ENCODE measurements at places on chromosomes 12 and 14. TPM values are rescaled to one million over a fixed set of nuclear protein-coding genes. Genes with fewer than 3 reads are reported as not detected.

SLC7A8 gene
- 1.4 TPM for polyA plus RNA-seq

CDKL1 gene
- 20.1 TPM for polyA plus RNA-seq

SMARCD1 gene
- 57.2 TPM for polyA plus RNA-seq

NPAS3 gene
- polyA plus RNA-seq = not detected

TIMM9 gene
- 26.8 TPM for polyA plus RNA-seq

PHC1 gene
- 38.3 TPM for polyA plus RNA-seq

OTX2 gene
- polyA plus RNA-seq = not detected

KLRB1 gene
- not detected for polyA plus RNA-seq

- DNase-seq = no peak
These were observed 38.2 kb upstream of the EML1 start for GRCh38 chr14:99755068-99755405.

GRCh38 chr12:28237423-28237822 is 47.2 kb downstream of the CCDC91 start:
- no peak for DNase-seq

GRCh38 chr14:67674480-67675218 is at the start of gene VTI1B:
Gene VTI1B (minus strand): TSS chr14:67674632. CDS start chr14:67674489, 143 bp downstream.
- no peak for DNase-seq

GRCh38 chr14:99715266-99716000 is 31.3 kb downstream of the CYP46A1 start:
- DNase-seq = no peak

- DNase-seq = no peak
These were observed 10.1 kb downstream of the ENTPD5 start for GRCh38 chr14:74008843-74009499.

GRCh38 chr12:110198386-110198785 is 74.2 kb downstream of the IFT81 start:
- DNase-seq = no peak

DNA sequence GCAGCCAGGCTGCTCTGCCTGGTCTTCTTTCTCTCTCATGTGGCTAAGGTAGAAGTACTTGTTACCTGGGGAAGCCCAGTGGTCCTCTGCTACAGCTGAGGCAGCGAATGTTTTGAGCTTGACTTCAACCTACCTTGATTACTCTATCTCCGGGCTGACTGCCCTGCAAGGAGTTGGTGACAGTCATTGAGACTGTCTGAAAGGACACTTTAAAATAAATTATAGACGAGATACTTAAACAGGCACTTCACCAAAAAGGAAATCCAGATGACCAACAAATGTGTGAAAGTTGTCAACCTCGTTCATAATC is 474 bp upstream of the CIT start:
- no peak for DNase-seq

DNA sequence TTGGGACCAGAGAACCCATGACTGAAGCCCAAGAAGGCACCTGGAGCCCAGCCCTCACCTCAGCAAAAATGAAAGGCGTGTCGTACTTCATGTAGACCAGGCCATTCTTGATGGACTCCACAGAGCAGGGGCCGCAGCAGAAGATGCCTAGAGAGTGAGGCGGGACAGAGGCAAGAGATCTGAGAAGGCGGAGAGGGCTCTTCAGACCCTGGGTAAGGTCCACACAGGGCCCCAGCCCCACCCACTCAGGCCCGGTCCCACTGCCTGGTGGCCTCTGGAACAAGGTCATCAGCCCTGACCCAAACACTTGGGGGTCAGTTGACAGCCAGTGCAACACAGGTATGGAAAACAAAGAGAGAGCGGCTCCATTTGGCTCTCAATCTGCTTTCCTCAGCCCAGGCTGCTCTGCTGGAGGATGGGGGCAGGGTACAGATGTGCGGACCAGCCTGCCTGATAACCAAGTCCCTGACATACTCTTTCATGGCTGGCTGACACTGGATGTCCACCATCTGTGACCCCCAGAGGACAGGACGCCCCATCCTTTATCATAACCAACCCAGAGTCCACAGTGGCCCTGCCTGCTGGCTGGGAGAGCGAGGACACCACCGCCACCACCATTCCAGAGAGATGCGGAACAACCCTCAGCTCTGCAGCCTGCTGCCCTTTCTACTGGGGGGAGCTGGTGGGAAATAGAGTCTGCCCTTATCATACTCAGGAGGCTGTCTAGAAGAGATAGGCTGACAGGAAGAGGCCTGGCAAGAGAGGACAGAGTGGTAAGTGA is 6.9 kb downstream of the TGM1 start:
- DNase-seq = no peak

- DNase-seq = peak; percentile 81
These were observed 171.9 kb downstream of the PRKCH start for GRCh38 chr14:61493239-61493638.

- DNase-seq = peak; percentile 1
These were observed 260.6 kb upstream of the GARIN6 start for GRCh38 chr12:99386907-99387306.

DNA sequence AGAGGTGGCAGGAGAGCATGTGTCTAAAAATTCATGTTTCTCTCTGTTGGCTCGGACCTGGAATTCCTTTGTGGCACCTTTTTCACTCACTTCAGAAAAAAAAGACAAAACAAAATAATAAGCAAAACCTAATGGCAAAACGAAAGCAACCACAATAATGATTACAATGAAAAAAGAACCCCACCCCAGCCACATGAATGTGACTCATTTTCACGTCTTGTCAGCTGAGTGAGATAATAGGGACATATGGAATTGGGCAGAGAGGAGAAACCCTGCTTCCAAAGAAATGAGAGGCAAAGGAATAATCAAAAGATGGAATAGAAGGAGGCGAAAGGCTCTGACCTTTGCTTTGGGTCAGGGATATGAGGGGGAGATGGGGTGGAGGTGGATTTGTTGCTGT is 143.4 kb downstream of the SLC8A3 start:
- DNase-seq = no peak

GRCh38 chr12:2858334-2858733 is 1.5 kb upstream of the TEX52 start:
- DNase-seq = no peak

DNA sequence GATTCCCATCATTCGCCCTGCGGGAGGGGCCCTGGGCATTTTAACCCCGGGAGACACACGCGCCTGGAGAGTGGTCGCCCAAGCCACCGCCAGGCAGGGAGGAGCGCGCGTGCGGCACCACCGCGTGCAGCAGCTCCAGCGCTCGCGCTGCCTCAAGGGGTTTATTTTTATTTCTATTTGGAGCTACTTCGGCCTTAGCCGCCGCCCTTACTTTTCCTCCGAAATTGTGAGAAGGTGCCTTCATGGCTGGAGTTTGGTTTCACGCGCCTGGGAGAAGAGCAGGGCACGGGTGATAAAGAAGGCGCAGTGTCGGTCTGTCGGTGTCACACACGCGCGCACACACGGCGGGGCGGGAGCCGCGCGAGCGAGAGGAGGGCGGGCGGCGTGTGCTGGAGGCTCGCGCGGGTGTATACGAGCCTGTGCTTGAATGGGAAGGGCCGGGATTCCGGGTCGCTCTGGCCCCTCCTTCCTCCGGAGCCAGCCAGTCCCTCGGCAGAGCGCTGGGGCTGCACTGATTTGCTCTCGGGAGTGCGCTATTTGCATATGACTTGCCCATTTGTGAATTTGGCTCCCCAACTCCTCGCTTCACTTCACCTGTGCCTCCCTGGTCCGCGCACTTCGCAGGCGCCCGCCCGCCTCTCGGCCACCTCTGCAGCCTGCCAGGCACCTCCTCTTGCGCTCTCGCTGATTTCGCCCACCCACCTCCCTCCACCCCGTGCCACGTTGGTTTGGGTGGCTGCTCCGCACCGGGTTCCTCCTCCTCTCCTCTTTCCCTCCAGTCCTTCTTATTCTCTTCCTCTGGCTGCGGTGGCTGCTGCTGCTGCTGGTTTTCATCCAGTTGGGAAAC is 932.3 kb downstream of the DIO2 start:
- DNase-seq = peak; percentile 46

- no peak for DNase-seq
These were observed 7.6 kb downstream of the SLC7A8 start for GRCh38 chr14:23175823-23176222.

- DNase-seq = no peak
These were observed 14.8 kb downstream of the DDX24 start for GRCh38 chr14:94066089-94066676.

DNA sequence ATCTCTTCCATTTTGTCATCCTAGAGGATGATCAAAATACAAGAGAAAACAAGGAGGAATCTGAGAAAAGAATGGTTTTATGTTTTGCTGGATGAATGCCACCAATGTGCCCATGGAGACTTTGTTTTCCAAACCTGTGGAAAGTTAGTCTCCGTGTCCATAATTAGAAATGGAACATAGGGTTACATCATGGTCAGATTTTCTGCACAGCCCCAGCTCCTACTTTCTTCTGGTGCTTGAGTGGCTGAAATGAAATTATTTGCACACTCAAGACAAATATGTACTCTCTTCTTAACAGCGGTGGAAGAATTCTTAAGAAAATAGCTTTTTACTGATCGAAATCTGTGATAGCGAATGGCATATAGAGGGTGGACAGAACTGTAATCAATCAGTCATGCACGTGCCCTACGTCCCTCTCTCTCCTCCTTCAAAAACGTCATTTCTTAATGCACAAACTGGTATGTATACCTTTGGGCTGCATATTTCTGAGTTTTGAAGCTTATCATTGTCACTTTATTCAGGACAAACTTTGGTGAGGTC is 825.2 kb downstream of the AACS start:
- no peak for DNase-seq

- DNase-seq = no peak
These were observed 29.7 kb downstream of the CCDC88C start for GRCh38 chr14:91387951-91388381.

DNA sequence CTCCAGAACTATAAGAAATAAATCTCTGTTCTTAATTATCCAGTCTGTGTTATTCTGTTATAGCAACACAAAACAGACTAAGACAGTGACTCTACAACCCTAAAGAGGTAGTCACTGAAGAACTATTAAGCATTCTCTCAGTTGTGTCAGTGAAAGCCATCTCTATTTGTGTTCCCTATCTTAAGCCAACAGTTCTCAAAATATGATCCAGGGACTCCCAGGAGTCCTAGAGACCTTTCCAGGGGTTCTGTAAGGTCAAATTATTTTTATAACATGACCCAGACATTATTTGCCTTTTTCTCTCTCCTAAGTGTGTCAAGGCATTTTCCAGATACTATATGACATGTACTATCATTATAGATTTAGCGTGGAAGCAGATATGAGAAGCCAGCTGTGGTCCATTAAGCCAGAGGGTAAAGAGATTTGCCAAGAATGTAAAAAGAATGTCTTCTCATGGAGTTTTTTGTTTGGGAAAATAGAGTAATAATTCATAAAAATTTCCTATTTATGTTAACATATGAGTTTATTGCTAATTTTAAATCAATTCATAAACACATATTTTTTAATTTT is 315.8 kb downstream of the RGS6 start:
- DNase-seq = no peak

- no peak for DNase-seq
These were observed 13.7 kb downstream of the AK7 start for GRCh38 chr14:96405677-96406076.

GRCh38 chr14:24630872-24631477 is 3.0 kb downstream of the GZMB start:
- no peak for DNase-seq

DNA sequence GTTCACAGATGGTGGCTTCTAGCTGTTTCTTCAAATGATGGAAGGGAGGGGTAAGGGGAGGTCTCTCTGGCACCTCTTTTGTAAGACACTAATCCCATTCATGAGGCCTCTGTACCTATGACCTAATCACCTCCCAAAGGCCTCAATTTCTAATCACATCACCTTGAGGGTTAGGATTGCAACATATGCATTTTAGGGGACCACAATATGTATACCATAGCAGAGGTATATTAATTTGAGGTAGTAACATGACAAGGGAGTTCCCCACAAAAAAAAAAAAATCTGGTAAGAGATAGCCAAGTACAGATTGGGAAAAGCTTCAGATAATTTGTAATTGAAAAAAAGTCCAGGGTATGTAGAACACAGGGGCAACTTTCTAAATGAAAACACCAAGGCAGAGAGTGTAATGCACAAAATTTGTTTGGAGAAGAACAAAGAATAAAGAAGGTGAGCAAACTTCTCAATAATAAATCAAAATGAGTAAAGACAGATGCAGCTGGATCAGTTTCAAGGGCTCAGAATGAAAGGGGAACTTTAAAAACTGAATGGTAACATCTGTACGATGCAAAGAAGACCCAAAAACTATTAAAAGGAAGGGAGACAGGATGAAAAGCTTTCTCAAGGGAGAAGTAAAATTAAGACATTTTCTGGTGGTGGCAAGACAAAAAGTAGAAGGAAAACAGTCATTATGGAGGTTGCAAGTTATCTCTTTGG is 125.5 kb upstream of the DCN start:
- DNase-seq = no peak

DNA sequence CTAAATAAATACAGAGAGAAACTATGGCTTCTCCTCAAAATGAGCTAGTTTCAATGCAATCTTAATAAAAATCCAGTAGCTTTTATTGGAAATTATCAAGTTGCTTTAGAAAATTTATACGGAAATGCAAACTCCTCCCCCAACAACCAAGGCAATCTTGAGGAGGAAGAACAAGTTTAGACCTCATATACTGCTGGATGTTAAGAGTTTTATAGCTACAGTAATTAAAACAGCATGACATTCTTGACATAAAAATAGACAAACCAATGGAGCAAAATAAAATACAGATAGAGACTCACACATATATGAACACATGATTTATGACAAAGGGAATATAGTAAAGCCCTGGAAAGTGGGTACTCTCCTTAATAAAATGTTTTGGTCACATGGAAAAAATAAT is 368.7 kb downstream of the C12orf75 start:
- DNase-seq = no peak

GRCh38 chr14:88154926-88155325 is 150.0 kb downstream of the GPR65 start:
- DNase-seq = no peak

GRCh38 chr14:95379634-95380033 is 59.9 kb upstream of the CLMN start:
- no peak for DNase-seq

GRCh38 chr14:32896979-32897697 is 41.5 kb upstream of the NPAS3 start:
- no peak for DNase-seq

GRCh38 chr14:69986336-69986735 is 107.1 kb downstream of the SMOC1 start:
- DNase-seq = no peak

DNA sequence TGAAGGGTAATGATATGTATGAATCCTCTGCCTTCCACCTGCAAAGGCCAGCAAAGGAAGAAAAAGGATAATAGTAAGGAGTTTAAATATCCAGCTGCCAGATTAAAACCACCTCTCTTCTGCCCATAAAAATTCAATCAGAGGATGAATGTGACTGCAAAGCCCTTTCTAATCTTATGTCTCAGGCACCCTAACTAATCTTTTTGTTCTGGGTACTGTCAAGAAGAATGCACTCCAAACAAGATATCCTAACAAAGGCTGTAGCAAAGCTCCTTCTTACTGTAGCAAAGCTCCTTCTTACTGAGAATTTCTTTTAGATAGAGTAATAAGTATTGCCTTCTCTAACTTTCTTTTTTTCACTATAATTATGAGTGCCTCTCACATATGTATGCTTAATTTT is 91.8 kb downstream of the ST8SIA1 start:
- DNase-seq = no peak
